Stimulated activated CD8-positive, alpha-beta memory T cell treated with anti-CD3 and anti-CD28 coated beads, Interleukin-4, amount 100 ng/mL, for 24 hours (primary cell): ENCODE measurements at places on chromosomes 1 and 21.

GRCh38 chr1:192756314-192756713, 52.5 kb upstream of the RGS2 start:
- no peak for DNase-seq

- DNase-seq: no peak
Measured at GRCh38 chr1:185610954-185611353, 123.2 kb upstream of the HMCN1 start.

DNA sequence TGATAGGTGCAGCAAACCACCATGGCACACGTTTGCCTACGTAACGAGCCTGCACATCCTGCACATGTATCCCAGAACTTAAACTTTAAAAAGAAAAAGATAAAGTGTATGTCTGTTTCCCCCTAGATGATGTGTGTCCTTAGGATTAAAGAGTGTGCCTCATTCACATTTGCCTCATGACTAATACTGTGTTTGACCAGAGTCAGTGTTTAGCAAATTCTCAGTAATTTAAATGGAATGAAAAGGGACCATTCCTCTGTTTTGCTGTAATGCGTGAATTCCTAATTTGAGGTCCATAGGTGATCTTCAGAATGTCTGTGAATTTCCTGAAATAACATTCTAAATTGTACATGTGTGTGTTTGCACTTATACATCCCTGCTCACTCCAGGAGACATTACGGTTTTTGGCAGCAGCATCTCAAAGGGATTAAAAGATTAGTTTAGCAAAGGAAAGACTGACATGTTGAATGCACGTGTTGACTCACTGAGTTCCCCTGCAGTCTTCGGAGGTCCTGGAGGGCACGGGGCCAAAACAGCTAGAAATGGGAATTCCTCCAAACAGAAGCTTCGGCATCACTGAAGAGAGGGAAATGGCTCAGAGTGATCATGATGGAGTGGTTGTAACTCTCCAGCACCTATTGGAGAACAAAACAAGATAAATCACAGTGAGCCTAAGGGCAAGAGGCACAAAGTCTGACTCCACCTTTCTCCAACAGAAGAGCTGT, 19.1 kb upstream of the SLC35F3 start:
- no peak for DNase-seq

DNA sequence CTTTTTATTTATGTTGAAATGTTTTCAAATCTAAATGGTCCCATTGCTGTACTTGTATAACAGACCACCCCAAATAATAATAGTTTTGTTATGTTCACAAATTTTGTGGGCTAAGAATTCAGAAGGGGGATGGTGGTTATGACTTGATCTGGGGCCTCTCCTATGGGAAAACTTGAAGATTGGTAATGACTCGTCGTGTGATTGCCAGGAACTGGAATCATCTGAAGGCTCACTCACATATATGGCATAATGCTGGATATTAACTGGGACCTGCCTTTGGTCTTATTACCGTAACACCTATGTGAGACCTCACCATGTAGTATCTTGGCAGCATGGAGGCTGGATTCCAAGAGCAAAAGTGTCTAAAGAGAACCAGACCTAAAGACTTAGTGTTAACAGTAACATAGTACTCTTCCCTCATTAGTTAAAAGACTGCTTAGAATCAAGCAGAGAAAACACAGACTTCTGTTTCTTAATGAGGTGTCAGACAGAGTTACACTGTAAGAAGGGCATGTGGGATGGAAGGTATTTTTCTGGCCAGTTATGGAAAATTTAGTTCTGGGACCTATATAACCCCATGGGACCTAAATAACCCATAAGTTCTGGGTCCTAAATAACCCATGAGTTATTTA, 11.9 kb downstream of the LYPLAL1 start:
- no peak for DNase-seq

- no peak for DNase-seq
Measured at GRCh38 chr1:2315674-2316450, 75.5 kb downstream of the MORN1 start.

- no peak for DNase-seq
Measured at GRCh38 chr1:38605063-38605462, 254.5 kb downstream of the RRAGC start.

- no peak for DNase-seq
Measured at GRCh38 chr21:42843056-42843455, 36.3 kb downstream of the WDR4 start.

GRCh38 chr1:169585181-169585580, 1.1 kb downstream of the F5 start:
- DNase-seq: no peak

GRCh38 chr1:193185901-193186731, at the start of gene B3GALT2:
TSS of gene B3GALT2 (minus strand) at chr1:193186613. CDS start at chr1:193181562, 5,051 bp downstream.
- no peak for DNase-seq

GRCh38 chr1:227273557-227273956, 44.7 kb downstream of the CDC42BPA start:
- no peak for DNase-seq

DNA sequence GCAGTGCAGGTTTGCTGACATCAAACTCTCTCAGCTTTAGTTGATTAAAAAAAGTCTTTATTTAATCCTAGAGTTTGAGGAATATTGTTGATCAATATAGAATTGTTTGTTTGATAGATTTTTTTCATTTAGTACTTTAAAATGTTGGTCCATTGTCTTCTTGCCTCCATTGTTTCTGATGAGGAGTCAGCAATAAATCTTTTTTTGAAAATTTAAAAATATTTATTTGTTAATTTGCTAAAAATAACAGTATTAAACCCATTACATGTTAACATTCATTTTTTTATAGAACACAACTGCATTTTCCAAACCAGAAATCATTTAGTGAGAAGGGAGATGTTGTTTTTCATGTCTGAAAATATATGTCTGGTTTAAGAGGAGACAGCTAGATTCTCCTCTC, 173.8 kb upstream of the USP24 start:
- no peak for DNase-seq

DNA sequence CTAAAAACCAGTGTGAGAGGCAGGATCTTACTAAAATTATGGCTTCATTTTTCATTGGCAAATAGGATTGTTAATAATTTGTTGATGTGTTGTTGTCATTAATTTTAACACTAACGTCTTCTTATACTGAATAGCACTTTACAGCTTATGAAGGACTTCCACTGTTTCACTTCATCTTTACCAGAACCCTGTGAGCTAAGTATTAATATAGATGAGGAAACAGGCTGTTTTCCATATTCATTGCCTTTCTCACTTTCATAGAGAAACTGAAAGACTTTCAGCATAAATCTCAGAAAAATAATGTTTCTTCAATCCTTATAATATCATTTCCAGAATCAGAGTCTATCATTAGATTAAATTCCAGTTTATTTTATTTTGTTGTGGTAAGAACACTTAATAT, 8.5 kb downstream of the MAP10 start:
- DNase-seq: no peak

DNA sequence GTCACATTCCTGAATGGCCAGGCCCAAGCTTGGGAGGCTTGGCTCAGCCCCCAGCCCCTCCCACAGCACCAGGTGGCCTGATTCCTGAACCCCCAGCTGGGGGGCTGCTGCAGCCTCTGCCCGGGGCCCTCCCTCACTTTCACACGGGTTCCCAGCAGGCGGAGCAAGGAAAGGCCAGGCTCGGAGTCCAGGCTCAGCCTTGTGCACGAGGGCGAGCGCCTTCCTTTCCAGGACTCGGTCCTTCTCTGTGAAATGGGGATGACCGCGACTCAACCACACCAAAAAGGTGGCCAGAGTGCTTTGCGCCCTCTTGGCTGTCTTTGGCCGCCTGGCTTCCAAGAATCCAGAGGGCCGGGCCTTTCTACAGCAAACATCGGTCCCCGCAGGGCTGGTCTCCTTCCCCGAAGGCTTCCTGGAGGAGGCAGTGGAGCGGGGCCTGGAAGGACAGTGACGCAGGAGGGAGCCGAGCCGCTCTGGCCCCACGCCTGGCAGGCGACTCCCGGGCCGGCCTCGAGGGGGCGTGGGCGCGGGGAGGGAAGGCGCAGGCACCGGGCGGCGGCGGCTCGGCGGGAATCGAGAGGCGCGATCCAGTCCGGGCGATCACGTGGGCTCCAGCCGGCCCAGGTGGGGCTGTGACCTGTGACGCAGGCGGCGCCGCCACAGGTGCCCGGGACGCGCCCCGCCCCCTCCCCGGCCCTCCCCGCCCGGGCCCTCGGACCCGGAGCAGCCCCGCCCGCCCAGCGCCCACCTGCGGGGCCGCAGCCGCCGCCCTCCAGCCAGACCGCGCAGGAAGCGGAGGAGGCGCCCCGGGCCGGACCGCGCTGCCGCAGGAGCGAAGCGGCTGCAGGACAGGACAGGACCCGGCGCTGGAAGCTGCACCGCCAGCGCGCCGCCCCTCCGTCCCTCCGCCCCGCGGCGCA, at the start of gene ARHGEF16:
Gene ARHGEF16, plus strand, starts transcription at position 775 of the 920 bp plus-strand sequence. CDS start 8,420 bp downstream, outside the sequence.
- DNase-seq: no peak

GRCh38 chr1:167273027-167273800, 52.5 kb downstream of the POU2F1 start:
- DNase-seq: no peak
